Uterus (tissue), 4 donors: ENCODE measurements at places on chromosomes 13 and 19. TPM values are rescaled to one million over a fixed set of nuclear protein-coding genes. Genes with fewer than 3 reads are reported as not detected.

Gene C19orf53
- 20.5 TPM for total RNA-seq

Gene ZNF540
- total RNA-seq = 13.0 TPM

Gene ARRDC5
- total RNA-seq = not detected

Gene HCN2
- total RNA-seq = not detected

Gene MAP3K10
- 5.0 TPM for total RNA-seq

Gene NLRP5
- not detected for total RNA-seq

Gene ZNF534
- 0.29 TPM for total RNA-seq

Gene SIGLEC5
- not detected for total RNA-seq

Gene UPK1A
- total RNA-seq = 0.91 TPM

Gene LILRB1
- 1.2 TPM for total RNA-seq

Gene GJB6
- total RNA-seq = not detected

Gene ZFP36
- 276 TPM for total RNA-seq

Gene C1QTNF9
- not detected for total RNA-seq

Gene ZNF723
- total RNA-seq = not detected

Gene LILRB3
- 3.0 TPM for total RNA-seq

Gene ZNF208
- 21.0 TPM for total RNA-seq

Gene ZNF560
- 0.37 TPM for total RNA-seq

Gene WDR62
- total RNA-seq = not detected

Gene ZNF625
- 4.4 TPM for total RNA-seq

Gene FCER2
- total RNA-seq = not detected

Gene ZNF414
- total RNA-seq = 275 TPM

Gene OR10H1
- not detected for total RNA-seq

Gene RNF17
- total RNA-seq = 0.49 TPM

Gene GAPDHS
- not detected for total RNA-seq

Gene KIR2DL1
- total RNA-seq = not detected

Gene PDE4C
- total RNA-seq = 3.3 TPM

Gene CBARP
- 1.0 TPM for total RNA-seq

Gene ZNF30
- 0.26 TPM for total RNA-seq

Gene CRYL1
- 90.4 TPM for total RNA-seq

Gene EDNRB
- total RNA-seq = 14.9 TPM

Gene LGALS13
- not detected for total RNA-seq

Gene CGB1
- not detected for total RNA-seq

Gene IGLON5
- not detected for total RNA-seq

Gene TRPC4
- 13.3 TPM for total RNA-seq

Gene CCDC169
- total RNA-seq = 1.5 TPM

Gene GJA3
- total RNA-seq = 0.37 TPM

Gene ZSWIM4
- 8.4 TPM for total RNA-seq

Gene HSPB6
- total RNA-seq = 129 TPM

Gene CCDC8
- 7.2 TPM for total RNA-seq

Gene TUBB4A
- total RNA-seq = not detected

Gene GYS1
- 20.2 TPM for total RNA-seq

Gene KIR2DL4
- not detected for total RNA-seq

Gene KLK10
- 3.8 TPM for total RNA-seq

Gene CEACAM3
- not detected for total RNA-seq

Gene EFNA2
- total RNA-seq = not detected

Gene CABP5
- not detected for total RNA-seq

Gene C19orf67
- total RNA-seq = not detected

Gene PLPPR3
- not detected for total RNA-seq

Gene SBK2
- total RNA-seq = not detected

Gene ZNF763
- total RNA-seq = 6.0 TPM

Gene SHANK1
- total RNA-seq = 4.0 TPM

Gene KLK14
- not detected for total RNA-seq

Gene CLEC17A
- total RNA-seq = not detected

Gene ZNF865
- 3.2 TPM for total RNA-seq

Gene FGF22
- total RNA-seq = 1.4 TPM
